ENCODE measurements at places on chromosomes 1 and 21.

DNA sequence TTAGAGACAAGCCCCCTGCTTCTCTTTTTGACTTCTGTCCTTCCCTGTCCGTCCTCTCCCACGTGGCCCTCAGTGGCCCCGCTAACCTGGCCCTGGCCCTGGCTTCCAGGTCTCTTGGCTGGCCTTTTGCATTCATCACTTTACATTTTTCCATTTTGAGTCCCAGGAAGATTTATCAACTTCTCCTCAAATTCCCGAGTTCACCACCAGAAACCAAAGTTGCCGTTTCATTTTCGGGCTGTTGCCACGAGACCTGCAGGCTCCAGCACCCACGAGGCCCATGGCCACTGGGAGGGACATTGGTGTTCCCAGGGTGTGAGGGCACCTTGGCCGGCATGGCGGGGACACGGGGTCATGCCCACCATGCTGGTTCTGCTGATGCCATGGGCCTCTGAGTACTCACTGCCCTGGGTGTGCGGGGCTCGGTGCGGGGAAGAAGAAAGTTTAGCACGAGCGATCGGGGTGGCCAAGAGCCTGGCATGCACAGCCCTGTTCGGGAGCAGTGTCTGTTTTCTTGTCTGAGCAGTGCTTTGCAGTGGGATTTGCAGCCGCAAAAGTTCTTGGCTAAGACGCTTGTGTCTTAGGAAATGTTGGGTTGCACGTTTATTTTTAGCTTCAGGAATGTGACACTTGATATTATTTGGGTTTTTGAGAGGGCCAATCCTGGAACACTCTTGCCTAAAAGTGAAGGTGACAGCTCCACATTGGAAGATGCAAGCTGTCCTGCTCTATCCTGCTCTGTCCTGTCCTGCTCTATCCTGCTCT is 40.4 kb upstream of the ADARB1 start:
- no peak for DNase-seq

- DNase-seq = no peak
Observed at GRCh38 chr1:8423692-8424538, 106.0 kb downstream of the SLC45A1 start.

DNA sequence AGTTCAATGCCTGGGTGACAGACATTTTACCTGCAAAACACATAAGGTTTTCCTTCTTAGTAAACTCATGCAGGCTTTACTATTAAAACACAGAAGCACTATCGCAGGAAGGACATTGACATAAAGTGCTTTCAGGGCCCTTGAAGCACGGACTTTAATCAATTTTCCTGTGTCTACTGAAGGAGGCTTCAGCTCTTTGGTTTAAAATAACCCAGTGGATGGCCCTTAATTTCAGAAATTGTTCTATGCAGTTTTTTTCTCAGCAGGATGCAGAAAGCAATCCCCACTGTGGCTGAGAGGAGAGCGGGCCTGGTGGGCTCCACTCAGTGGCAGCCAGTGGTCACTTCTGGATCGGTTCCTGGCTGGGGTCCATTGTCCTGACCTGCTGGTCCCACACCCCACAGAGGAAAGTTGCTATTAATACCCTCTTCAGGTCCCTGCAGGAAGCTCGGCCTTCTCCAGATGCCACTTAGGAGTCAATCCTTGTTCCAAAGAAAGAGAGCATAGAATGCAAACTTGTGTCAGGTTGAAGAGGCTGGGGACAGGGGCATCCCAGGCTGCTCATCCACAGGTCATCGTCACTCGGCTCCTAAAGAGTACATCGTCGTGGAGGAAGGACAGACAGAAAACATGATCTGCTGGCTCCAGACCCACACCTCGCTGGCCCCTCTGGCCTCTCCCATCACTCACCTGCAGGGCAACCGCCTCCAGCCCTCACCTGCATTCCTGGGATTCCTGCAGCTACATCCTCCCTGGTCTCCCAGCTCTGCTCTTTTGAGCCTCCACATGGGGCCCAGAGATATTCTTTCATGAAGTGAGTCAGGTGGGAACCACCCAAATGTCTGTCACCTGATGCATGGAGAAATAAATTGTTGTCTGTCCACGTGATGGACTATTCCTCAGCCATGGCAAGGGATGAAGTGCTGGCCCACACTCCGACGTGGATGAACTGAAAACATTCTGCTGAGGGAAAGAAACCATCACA is 153.1 kb downstream of the PSMG1 start:
- no peak for DNase-seq

- DNase-seq = no peak
Observed at GRCh38 chr1:8525216-8525557, 207.3 kb downstream of the SLC45A1 start.

DNA sequence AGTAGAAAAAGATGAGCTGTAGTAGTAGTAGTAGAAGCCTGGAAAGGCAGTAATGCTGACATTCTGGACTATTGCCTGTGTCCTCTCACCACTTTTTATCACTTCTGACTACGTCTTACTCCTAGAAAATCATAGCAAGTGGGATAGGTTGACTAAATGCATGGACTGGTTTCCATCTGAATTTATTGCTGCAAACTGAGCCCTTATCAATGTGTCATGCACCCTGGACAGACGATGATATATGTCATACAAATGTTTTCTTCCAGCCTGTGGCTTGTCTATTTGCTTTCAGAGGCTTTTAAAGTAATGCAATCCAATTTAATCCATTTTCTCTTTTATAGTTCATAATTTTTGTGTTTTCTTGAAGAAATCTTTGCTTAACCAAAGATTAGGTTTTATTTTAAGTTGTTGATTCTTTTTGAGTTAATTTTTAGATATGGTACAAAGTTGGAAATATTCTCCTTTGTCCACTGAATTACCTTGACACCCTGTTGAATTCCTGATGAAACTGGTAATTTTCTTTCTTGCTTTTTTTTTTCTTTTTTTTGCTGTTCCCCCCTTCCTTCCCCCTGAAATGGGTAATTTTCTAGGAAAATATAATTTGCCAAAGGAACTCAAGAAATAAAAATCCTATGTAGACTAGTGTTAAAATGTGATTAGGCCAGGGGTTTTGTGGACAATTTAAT is 47.1 kb downstream of the PHACTR4 start:
- no peak for DNase-seq

GRCh38 chr1:184315254-184315653 is 71.6 kb upstream of the C1orf21 start:
- no peak for DNase-seq

DNA sequence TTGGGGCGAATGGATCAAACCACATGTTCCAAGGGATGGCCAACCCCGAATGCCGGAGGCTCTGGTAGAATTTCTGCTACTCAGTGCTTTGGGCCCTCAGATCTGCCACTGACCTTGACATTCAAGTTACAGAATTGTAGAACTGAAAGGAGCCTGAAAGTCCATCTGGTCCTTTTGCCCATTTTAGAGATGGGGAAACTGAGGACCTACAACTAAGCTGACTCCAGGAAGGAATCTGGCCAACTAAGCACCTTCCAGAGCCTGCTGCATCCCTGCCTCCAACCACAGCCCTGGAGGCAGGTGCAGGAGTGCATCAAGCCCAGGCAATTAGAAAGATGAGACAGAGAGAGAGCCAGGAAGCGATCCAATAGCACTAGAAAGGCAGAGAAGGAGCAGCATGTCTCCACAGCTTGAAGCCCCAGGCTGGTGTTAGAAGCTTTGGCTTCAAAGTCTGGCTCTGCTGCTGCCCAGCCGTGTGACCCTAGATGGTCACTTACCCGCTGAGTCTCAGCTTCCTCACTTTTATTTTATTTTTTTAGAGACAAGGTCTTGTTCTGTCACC is 1.3 kb upstream of the CTRC start:
- no peak for DNase-seq

DNA sequence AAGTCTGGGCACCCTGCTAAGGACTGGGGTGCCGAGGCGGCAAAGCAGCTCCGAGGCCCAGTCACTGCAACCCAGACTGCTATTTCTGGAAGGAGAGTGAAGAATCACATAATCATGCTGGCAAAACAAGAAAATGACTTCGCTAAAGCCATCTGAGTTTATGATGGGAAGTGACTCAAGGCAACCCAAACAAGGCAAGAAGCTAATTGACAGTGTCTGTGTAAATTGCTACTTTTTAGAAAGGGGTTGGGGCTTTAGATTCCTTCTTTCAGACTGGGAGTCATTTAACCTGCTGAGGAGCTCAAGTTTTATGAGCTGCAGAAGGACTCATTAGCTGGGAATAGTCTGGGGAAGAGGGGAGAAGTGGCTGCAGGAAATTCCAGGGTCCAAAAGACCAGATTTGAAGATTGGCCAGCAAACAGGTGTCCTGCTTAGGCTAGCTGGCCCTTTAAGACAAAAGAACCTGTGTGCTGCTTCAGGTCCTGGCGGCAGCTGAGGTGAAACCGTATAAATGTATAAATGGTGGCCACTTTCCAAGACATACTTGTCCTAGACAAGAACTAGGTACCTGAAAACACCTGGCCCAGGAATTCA is 28.1 kb downstream of the TSHB start:
- no peak for DNase-seq

- DNase-seq = no peak
Observed at GRCh38 chr1:66333466-66334199, 200.3 kb upstream of the SGIP1 start.

- DNase-seq = no peak
Observed at GRCh38 chr1:173202424-173203145, 4.5 kb downstream of the TNFSF4 start.

GRCh38 chr1:41742219-41742618 is 176.5 kb downstream of the HIVEP3 start:
- DNase-seq = no peak

GRCh38 chr1:16352842-16353535 is 709 bp upstream of the FBXO42 start:
- DNase-seq = no peak

GRCh38 chr1:42734201-42735035 is 5.6 kb downstream of the CLDN19 start:
- DNase-seq = no peak

DNA sequence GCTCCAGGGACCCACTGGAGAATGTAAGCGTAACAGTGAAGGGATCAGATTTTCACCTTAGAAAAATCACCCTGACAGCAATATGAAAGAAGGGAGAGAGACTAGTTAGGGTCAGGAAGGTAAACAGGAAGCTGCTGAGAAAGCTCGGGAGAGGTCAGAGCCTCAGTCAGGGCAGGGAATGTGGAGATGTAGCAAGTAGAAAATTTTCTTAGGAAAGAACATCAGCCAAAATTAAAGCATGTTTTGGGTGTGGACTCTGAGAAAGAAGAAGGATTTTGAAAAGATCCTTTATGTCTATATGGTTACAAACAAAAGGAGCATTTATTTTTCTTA is 16.7 kb upstream of the ERICH3 start:
- DNase-seq = no peak

- DNase-seq = no peak
Observed at GRCh38 chr1:98386675-98387440, 274.7 kb upstream of the SNX7 start.

GRCh38 chr1:50973875-50974617 is 4.0 kb downstream of the CDKN2C start:
- DNase-seq = no peak

DNA sequence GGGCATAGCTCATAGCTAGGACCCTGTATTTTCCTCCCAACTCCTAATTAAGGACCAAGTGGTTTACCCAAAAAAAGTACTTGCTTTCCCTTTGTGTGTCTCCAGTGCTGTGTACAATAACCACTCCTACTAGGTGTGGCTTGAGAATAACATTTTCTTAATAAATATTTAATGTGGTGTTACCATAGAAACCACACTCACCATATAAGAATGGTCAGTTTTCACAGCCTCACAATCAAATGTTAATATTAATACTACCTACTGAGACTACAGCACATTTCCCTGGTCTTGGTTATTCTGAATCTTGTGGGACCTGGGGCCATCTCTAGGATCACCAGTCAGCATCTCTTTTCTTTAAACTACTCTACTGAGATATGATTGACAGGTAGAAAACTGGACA is 83.5 kb upstream of the BCAR3 start:
- DNase-seq = no peak

DNA sequence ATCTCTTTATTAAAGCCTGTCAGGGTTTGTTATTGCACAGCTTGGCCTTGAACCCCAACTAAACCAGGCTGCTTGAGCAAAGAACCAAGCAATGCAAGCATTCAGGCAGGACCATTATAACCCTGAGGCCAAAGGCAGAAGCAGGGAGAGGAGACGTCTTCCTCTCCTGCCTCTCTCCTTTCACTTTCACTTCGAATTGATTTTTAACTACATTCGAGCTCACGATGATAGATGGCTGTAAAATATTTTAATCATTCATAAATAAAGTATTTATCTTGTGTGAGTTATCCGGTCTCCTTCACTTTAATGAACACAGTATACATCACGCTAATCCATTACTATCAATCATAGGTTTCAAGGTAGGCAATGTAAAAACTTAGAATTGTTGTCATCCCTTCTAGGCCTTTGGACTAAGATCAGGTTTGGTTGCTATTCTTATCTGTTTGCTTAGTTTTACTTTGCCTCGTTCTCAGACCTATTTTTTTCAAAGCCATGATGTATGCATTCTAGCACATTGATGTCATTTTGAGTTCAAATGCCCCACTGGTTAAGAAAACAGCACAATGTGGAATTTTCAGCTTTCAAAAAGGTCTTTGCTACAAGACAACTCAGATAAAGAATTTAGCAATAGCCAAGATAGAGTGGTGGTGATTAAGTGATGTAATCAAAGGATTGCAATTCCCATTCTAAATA is 480.2 kb upstream of the RUNX1 start:
- no peak for DNase-seq

GRCh38 chr1:178034676-178035075 is 59.2 kb upstream of the RASAL2 start:
- DNase-seq = no peak

GRCh38 chr1:223330466-223330865 is 33.5 kb downstream of the SUSD4 start:
- no peak for DNase-seq

- DNase-seq = no peak
Observed at GRCh38 chr1:183075861-183076260, 52.6 kb downstream of the LAMC1 start.

DNA sequence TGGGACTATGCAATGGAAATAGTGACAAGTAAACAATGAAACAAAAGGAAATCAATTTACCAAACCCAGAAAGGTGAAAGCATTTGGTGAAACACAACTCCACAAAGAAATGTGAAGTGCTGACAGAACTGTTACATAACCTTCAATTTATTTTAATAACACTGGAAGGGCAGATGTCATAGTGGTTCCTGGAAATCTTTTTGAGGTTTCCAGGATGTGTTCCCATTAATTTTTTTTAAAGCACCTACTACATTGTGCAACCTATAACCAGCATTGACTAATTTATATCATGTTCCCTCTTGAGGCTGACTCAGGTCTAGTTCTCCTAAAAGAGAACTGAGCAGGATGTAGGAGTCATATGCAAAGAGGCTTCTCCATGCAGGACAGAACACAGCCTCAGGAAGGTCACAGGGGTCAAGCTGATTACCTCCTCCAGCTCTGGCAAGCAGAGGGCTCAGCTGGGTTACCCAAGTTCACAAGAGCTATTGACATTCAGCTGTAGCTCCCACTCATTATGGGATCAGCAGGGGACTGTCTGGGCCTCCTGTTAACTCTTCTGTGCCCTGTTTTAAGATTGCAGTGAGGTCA is 157.1 kb upstream of the NRIP1 start:
- no peak for DNase-seq

Measured in stimulated activated CD8-positive, alpha-beta memory T cell treated with anti-CD3 and anti-CD28 coated beads, Interleukin-7, amount 100 ng/mL, for 1 hour (primary cell).